ENCODE measurements at places on chromosomes 1 and 21.

GRCh38 chr1:187999973-188000372 is 1171.2 kb downstream of the PLA2G4A start:
- DNase-seq = no peak

GRCh38 chr1:13749543-13750341 is 49.8 kb downstream of the PRDM2 start:
- DNase-seq = no peak

- no peak for DNase-seq
These were observed 73.2 kb upstream of the DNAJC6 start for GRCh38 chr1:65235867-65236805.

DNA sequence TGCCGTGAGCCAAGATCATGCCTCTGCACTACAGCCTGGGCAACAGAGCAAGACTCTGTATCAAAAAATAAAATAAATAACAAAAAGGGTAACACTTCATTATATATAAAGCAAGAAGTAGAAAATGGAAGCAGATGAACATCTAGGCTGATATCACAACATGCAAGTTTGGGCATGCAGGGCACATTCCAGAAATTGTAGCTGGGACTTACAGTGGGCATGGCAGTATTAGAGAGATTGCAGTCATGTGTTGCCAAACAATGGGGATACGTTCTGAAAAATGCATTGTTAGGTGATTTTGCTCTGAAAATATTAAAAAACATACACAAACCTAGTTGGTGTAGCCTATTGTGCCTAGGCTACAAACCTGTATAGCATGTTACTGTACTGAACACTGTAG is 441.0 kb upstream of the PRMT6 start:
- no peak for DNase-seq

- DNase-seq = no peak
These were observed 565.3 kb upstream of the NEGR1 start for GRCh38 chr1:72847651-72848050.

- no peak for DNase-seq
These were observed 673 bp downstream of the PIK3C2B start for GRCh38 chr1:204493984-204494280.

- no peak for DNase-seq
These were observed 19.4 kb downstream of the BLZF1 start for GRCh38 chr1:169387399-169387798.

GRCh38 chr1:38712046-38712445 is 147.5 kb downstream of the RRAGC start:
- DNase-seq = no peak

DNA sequence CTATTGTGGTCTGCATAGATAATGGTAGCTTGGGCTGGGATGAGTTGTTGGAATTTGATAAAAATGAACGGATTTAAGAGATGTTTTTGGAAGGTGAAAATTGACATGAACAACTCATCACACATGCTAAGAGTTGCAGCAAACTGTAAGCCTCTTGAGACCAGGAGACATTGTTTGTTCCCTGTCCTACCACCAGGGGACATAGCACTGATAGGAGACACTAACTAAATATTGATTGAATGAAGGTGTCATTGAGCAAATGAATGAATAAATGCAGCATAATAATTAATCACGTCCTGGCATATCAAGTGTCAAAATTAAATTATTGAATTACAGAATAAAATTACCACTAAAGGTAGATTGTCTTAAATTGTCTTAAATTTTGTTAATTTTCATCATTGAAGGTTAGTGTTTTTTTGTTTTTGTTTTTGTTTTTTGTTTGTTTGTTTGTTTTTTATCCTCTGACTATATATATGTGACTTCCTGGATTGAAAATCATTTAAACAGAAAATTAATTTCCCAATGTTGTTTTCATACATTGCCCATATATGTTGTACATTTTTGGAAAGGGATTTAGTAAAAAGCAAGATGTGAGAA is 285.3 kb upstream of the C1orf105 start:
- DNase-seq = no peak

GRCh38 chr1:36306210-36306901 is at the start of gene SH3D21:
SH3D21 (plus strand) TSS chr1:36306368; CDS start chr1:36306421, 53 bp downstream.
- no peak for DNase-seq

DNA sequence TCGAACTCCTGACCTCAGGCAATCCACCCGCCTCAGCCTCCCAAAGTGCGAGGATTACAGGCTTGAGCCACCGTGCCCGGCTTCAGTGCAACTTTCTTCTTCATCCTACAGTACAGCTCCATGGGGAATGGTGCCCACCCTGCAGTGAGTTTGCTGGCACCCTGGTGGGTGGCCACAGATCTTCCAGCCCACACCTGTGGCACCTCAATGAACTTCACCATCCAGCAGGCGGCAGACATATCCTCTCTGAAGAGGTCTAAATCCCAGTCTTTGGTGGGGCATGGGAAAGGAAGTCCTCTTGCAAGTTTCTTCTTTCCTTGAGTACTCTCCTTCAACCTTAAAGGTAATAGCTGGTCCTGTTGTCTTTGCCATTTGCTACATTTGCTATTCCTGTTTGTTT is 18.1 kb upstream of the ZBTB8A start:
- no peak for DNase-seq

- peak; percentile 26 for DNase-seq
These were observed 561.9 kb upstream of the ADGRL4 start for GRCh38 chr1:79568411-79568810.

- DNase-seq = no peak
These were observed 22.4 kb upstream of the RSBN1 start for GRCh38 chr1:113834716-113835115.

DNA sequence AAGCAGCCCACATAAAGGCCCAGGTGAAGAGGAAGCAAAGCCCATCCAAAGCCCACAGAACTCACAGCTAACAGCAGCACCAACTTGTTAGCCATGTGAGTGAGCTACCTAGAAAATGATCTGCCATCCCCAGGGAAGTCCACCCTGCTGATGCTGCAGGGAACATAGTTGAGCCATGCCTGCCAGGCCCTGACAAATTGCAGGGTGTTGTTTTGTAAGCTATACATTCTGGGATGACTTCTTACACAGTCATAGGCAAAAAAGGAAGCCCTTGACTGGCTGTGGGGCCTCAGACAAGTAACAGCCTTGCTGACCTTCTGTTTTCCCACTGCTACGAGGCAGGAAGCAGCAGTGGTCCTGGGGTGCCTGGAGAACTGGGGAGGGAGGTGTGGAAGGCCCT is 262.7 kb downstream of the MATN1 start:
- no peak for DNase-seq

DNA sequence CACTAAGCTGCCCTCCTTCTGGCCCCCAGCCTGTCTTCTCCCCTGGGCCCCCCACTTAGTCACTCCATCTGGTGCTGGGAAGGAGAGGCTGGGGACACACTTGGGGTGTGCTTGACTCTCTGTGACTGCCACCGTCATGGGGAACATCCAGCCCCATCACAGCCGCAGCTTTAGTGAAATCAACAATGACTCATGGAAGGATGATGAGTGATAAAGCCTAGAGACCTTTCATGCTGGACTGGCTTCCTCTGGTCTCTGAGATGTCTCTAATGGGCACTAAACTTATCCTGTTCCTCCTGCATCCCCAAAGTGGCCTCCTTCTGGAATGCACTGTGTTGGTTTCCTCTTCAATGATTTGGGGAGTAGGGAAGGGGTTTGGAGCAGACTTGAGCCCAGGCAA is 172.9 kb downstream of the GRIK3 start:
- DNase-seq = no peak

DNA sequence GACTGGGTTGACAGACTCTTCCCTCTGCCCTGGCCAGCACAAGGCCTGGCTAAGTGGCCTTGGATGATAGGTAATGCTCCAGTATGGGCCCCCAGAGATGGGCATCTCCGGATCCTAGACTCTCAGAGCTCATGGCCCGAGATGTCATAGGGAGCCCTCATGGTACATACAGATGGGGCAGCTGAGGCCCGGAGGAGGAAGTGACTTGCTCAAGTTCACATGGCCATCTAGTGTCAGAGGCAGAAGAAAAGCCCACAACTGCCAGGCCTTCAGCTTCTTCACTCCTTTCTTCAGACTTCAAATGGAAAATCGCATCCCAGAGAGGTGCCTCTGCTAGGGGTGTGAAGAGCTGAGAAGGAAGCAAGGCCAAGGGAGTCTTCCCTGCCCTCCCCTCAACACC is 46.8 kb upstream of the SYNC start:
- DNase-seq = no peak

DNA sequence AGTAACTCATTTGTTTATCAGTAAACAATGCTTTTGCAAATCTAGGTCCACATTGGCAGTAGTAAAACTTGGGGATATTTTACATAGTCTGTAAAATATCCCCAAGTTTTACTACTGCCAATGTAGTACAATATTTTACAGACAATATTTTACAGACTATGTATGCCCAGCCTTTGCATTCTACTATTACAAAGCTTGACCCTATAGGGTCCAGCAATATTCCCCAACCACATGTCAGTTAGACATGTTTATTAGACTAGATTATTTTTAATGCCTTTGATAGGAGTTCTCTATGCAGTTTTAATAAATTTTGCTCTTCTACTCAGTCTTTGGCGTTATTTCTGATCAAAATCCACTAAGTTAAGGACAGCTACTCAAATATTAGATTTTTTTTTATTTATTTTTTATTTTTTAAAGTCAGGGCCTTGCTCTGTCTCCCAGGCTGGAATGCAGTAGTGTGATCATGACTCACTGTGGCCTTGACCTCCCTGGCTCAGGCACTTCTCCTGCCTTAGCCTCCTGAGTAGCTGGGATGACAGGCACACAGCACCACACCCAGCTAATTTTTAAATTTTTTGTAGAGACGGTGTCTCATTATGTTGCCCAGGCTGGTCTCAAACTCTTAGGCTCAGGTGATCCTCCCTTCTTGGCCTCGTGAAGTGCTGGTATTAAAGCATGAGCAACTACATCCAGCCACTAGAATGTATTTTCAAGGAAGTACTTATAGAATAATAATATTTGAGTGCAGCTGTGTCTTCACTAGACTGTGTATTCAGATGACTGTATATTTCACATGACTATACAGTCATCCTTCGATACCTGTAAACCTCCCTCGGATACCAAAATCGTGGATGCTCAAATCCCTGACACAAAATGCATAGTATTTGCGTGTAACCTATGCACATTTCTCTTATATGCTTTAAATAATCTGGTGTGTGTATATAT is 19.8 kb downstream of the MIER1 start:
- DNase-seq = peak; percentile 5

DNA sequence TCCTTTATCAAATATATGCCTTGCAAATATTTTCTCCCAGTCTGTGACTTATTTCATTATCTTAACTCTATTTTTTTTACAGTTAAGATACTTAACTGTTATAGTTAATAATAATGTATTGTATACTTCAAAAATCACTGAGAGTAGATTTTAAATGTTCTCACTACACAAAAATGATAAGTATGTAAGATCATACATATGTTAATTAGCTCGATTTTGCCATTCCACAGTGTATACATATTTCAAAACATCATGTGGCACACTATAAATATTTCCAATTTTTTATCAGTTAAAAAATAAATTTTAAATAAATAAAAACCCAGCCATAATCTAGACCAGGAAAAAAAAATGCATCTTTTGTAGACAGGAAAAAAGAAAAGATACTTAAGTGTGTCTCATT is 27.2 kb downstream of the CTTNBP2NL start:
- DNase-seq = no peak

DNA sequence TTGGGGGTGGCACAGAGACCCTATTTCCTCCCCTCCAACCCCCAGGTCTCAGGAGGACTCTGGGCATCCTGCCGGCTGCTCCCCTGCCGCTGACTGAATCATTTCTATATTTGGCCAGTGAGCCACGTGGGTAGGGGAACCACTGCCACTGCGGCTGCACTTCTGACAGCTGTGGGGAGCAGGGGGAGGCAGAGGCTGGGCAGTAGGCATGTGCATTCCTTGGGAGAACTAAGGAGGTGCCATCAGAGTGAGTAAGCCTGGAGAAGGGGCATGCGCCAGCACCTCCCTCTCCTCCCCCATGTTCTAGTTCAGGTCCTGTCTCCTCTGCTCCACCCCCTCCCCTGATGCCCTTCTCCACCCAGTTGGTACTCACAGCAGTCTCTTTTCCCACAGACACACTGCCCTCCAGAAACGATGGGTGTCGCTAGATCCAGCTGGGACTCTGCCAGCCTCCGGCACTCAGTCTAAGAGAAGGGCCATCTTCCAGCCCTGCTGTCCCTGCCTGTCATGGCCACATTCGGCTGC is 12.0 kb downstream of the PPFIA4 start:
- no peak for DNase-seq

- DNase-seq = peak; percentile 86
These were observed at the start of gene HLX for GRCh38 chr1:220879076-220879508. HLX (plus strand) TSS chr1:220879443; CDS start chr1:220879858, 415 bp downstream.

- DNase-seq = no peak
These were observed 357.6 kb upstream of the ZP4 start for GRCh38 chr1:238248356-238248755.

DNA sequence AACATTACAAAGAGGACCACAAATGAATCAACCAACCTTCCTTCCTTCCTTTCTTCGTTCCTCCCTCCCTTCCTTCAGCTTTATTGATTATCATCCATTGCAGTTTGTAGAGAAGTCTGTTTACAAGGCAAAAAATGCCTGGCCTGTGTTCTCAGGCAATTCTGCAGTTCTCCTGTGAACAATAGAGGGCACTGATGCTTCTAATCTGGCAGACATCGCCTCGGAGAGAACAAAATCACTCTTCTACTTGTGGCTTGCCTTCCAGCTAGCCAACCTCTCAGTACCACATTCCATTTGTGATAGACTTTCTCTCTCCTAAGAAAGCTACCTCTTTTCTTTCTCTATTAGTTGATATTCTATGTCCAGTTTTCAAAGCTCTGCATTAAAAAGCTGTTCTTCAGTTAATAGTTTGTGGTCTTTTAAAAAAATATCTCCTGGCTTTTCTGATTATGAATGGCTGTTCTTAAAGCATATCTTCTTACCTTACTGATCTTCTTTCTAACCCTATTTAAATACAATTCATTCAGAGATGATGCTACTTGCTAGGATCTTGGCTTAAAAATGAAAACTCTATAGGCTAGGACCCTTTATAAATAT is 26.9 kb upstream of the ESRRG start:
- peak; percentile 19 for DNase-seq

DNA sequence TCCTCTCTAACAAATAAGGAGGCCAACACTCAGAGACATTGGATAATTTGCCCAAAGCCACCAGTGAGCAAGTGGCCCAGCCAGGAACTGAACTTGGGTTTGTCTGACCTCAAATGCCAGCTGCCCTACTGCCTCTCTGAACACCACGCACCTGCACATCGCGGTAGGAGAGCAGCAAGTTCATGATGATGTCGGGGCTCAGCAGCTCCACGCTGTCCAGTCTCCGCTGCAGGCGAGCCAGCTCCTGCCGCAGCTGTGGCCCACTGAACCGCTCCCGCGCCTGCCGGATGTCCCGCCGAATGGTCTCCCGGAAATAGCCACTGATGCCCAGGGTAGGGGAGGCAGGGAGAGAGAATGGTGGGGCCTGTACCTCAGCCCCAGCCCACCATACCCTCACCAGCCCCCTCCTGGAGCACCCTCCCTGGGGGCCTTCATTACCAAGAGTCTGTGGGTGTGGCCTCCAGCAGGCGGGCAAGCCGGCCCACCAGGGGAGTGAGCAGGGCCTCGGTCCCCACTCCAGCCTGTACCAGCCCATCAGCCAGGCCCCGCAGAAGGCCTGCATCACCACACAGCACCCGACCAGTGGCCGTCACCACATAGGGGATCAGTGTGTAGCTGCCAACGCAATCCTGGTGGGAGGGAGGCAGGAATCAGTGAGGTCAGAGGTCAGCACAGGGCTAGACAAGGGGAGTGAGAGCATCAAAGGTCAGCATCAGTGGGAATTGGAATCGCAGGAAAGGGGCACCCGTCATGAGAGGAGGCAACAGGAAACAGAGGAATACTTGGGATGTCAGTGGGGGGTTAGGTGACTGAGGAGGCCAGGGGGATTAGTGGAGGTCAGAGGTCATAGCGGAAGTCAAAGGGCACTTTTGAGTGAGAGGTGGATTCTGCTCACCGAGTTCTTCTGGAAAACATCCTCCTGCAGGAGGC is 2.7 kb downstream of the MAP3K6 start:
- DNase-seq = no peak

Data from fibroblast of skin of left biceps (primary cell).